ENCODE measurements at places on chromosomes 2 and 18.

- no peak for DNase-seq
Measured at GRCh38 chr2:133515271-133515670, 53.0 kb downstream of the NCKAP5 start.

- DNase-seq, result no peak
Measured at GRCh38 chr2:215098875-215099274, 39.6 kb downstream of the ABCA12 start.

DNA sequence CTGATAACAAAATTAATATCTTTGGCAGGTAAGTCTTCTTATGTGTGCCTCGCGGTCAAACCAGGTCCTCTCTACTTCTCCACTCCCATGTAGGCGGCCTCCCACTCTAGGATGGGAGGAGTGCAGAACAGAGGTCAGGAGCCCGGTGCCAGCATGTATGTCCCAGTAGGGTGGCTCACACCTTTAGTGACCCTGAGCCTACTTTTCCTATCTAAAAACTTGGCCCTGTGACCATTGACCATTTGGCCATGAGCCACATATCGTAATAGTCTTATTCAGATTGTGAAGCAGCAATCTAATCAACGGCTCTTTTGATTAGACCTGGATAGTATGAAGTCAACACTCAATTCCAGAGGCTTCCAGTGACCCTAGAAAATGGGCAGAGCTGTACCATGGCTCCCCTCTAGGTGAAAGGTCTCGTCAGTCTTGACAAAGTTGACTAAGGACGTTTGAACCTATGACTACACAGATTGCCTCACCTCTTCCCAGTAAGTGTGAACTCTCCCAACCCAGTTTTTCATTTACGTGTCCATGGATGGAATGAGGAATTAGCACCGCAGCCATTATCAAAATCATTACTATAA lies 17.1 kb upstream of the FABP1 start:
- DNase-seq, result no peak

DNA sequence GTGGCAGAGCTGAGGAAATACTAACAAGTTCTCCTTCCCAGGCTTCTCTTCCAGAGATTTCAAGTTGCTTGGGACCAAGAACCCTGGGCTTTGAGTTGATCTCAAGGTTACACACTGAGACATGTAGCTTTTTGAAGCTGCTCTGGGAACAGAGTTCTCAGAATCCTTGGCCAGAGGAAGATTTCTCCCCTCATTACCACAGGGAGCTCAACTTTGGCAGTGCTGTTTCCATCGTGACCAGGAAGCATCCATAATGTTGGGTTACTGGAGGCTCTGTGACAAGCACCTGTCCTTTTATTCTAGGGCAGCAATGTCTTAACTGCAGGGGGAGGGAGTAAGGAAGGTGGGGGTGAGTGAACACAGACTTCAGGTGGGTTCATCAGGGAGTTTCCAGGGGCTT lies 41.5 kb upstream of the CHRNA1 start:
- DNase-seq, result no peak

DNA sequence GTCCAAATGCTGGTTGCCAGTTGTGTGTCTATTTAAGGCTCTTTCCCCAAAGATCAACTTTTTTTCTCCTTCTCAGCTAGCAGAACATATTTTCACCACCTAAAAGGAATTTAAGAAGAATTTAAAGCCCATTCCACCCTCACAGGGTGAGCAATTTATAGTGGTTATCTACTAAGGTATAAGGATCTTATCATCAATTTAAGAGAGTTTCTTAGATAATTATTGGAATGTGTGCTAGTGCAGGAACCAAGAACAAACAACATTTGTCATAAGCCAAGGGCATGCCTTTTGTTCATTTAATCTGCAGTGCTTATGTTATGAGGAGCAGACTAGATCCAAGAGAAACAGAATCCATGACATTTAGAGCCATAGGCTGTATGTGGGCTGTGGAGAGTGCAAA lies 37.2 kb downstream of the NLRC4 start:
- no peak for DNase-seq

GRCh38 chr2:224951723-224952481 lies 90.4 kb downstream of the DOCK10 start:
- no peak for DNase-seq

- no peak for DNase-seq
Measured at GRCh38 chr18:48072428-48073204, 142.2 kb upstream of the SMAD2 start.

- DNase-seq, result no peak
Measured at GRCh38 chr18:75618146-75618545, 190.6 kb upstream of the SMIM21 start.

GRCh38 chr2:240393831-240394410 lies 41.5 kb upstream of the GPC1 start:
- DNase-seq, result no peak

- no peak for DNase-seq
Measured at GRCh38 chr2:170394641-170395387, 216.9 kb downstream of the MYO3B start.

DNA sequence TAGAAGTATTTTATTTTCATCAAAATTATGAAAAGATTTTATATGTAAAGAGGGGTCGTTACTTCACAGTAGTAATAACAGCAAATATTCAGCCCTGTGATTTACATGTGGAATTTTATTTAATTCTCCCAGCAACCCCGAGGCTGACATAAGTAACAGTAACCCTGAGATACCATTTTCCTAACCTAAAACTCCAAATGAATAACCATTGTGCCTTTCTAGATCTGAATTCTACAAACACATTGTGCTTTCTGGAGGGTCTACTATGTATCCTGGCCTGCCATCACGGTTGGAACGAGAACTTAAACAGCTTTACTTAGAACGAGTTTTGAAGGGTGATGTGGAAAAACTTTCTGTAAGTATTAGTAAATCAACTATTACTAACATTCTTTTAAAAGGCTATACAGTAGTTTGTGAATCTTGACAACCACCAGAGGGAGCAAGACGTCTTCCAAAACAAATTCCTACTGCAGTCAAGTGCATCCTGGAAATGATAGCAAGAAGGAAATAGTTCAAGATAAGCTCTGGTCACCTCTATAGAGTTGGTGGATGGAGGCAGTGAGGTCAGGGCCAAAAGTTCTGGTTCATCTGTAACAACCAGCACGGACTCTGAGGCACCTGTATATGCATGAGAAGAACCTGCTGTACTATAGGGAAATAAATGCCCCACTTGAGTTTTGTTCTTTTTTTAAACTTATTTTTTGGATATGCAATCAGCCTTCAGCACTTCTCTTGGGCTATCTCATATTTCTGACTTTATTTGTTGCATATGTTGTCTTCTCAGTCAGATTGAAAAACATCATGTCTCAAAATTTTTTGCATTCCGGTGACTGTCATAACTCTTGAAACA lies 37.4 kb downstream of the ACTR2 start:
- peak; percentile 56 for DNase-seq

DNA sequence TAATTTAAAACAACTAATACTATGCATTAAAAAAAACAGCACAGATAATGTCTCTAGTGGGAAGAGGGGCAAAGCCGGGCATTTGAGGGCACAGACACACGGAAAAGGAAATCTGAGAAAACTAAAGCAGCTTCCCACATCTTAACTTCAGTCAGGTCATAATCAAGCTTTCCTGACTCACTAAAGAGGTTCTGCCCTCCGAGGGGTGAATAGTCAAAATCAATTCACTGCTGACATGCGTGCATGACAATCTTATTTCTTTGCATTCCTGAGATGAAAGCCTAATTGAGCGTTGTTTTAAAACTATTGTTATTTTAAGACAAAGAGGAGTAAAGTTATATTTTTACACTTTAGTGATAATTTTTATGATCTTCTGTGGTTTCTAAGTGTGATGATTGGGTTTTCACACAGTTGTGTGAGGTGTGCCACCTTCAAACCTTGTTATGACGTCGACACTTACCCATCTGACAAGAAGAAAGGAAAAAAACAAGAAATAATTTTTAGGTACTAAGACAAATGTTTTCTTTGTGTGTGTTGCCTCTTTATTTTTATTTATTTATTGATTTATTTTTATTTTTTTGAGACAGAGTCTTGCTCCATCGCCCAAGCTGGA lies 90.9 kb downstream of the GATA6 start:
- DNase-seq, result no peak

- DNase-seq, result peak; percentile 68
Measured at GRCh38 chr18:68448736-68449135, 266.2 kb downstream of the TMX3 start.

DNA sequence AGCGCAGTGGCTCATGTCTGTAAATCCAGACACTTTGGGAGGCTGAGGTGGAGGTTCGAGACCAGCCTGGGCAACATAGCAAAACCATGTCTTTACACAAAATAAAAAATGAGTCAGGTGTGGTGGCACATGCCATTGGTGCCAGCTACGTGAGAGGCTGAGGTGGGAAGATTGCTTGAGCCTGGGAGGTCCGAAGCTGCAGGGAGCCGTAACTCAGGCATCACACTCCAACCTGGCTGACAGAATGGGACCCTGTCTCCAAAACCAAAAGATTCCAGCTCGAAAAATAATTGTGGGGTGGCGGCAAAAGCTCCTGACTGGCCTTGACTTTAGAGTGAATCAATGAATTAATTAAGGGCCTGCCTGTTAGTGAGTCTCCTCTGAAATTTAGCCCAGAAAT lies 1.2 kb upstream of the ALPP start:
- DNase-seq, result no peak

DNA sequence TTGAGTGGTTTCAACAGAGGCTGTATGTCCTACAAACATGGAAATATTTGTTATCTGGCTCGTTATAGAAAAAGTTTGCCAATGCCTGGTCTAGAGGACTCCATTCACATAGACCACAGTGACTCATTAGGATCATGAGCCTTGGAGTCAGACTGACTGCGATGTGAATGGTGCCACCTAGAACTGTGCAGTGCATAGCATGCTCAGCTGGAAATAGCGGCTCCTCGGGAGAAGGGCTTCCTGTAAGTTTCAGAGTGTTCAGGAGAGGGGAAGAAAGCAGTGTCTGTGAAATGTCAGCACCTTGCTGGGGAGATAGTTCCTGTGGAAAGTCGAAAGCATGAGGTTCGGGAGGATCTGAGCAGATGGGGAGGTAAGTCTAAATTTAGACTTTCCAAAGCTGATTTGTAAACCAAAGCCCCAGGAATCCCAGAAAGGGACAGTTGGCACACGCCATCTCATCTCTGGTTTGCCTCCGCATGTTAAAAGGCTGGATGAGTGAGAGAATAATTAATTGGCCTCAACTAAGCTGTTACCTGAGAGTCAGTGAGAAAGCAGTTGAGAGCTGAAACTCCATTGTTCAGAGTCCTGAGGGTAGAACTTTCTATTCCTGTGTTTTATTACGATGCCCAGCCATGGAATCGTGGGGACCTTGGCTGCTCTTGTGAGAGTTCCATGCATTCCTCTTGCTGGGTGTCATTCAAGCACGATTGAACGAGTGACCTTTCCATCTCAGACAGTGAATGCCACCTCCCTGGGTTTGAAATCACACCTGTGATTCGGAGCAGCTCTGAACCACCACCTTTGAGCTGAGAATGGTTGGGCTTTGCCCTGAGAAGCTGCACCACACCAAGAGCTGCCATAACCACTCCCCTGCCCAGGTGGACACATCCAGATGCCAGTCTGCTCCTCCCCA lies 99.5 kb downstream of the MAPK4 start:
- DNase-seq, result no peak

GRCh38 chr2:68293024-68293423 lies 26.7 kb downstream of the CNRIP1 start:
- no peak for DNase-seq

- no peak for DNase-seq
Measured at GRCh38 chr2:170744248-170745002, 25.8 kb upstream of the ERICH2 start.

DNA sequence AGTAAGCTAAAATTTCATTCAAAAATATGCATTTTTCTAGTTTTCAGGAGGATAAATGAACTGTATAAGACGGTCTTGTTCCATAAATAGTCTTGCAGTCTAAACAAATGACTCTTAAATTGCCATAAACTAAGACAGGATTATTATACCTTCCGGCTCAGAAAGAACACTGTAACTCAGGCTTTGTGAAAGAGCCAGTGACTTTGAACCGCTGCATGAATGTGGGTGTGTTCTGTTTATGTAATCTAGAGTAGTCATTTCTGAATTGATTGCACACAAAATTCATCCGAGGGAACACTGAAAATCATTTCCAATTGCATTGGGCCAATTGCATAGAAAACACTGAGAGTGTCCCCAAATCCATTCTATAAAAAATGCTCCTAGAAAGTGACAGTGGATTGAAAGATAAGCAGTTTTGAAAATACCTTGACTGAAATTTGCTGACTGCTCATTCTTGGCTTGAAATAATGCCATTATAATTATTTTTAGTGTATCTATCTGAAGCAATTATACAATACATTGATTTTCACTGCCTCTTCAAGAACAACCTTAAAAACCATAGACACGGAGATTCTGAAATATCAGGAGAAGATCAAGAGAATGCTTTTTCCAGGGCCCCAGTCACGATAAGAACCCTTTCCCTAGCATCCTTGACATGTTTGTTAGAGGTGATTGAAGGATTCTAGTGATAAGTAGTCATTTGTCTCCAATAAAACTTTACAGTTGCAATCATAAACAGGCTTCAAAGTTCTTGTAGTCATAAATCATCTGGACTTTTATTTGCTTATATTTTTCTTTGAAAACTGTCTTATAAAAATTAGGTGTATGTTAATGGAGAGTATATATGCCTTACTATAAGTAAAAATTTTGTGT lies 55.4 kb downstream of the CNTNAP5 start:
- no peak for DNase-seq

DNA sequence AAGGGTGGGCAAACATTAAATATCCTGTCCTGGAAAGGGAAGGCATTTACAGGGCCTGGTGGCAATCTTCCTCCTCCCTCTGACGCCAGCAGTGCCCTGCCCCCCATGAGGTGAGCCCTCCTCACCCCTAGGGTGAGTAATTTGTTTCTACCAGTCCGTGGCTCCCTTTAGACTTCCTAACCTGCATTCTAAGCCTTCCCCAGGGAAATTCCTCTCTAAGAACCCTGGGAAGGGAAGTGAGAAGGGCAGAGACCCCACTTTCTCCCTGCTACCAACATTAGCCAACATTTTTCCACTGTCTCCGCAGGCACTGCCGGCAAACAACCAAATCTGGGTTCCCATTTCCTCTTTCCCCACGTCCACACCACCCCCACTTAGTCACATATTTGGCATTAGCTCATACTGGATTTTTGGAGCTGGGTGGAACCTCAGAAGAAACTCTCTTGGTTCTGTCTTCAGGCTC lies 69.3 kb downstream of the NRP2 start:
- DNase-seq, result no peak

DNA sequence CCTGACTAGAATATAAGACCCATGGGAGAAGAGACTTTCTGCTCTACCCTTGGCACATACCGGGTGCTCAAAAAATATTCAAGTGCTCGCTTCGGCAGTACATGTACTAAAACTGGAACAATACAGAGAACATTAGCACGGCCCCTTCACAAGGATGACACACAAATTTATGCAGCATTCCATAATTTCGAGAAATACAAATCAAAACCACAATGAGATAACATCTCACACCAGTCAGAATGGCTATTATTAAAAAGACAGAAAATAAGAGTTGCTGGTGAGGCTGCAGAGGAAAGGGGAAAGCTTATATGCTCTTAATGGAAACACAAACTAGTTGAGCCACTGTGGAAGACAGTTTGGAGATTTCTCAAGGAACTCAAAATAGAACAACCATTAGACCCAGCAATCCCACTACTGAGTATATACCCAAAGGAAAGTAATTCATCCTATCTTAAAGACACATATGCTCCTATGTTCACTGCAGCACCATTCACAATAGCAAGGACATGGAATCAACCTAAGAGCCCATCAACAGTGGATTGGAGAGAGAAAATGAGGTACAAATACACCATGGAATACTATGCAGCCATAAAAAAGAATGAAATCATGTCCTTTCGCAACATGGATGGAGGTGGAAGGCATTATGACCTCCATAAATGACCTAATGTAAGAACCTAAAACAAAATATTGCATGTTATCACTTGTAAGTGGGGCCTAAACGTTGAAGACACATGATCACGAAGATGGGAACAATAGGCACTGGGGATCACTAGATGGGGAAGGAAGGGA lies 71.6 kb upstream of the CYP1B1 start:
- peak; percentile 15 for DNase-seq

All from fibroblast of skin of left biceps (primary cell).